ENCODE measurements at places on chromosomes 3 and 15.

DNA sequence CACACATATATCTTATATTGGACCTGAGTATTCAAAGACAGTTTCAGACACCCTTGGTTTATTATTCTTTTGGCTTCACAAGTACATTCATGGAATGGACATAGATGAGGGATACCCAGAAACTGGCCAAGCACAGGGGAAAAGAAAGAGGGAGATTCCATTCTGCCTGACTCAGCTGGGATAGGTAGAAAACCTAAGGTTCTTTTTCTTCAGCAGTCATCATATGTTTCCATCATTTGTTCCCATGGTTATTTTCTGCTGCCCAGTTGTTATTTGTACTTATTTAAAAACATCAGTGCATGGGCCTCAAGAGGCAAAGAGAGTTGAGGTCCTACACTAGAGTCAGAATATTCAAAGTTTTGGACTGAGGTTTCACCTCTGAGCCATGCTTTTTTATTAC lies 91.8 kb downstream of the FILIP1L start:
- DNase-seq: no peak

DNA sequence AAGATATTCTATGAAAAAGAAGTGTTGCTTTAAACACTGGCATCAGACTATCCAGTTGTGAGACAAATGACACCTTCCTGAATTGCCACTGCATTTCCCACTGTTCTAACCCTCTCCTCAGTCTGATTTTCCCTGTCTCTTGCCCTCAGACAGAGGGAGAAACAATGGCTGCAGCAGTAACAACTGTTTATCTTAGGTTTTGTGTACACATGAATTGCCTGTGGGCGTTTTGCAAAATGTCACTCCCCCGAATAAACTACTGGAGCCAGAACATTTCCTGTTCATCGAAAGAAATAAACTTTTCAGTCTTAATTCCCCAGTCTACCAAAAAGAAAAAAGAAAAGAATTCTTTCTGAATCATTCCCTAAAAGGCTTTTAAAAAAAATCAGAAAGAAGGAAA lies 155.1 kb downstream of the MAGI1 start:
- DNase-seq: no peak

DNA sequence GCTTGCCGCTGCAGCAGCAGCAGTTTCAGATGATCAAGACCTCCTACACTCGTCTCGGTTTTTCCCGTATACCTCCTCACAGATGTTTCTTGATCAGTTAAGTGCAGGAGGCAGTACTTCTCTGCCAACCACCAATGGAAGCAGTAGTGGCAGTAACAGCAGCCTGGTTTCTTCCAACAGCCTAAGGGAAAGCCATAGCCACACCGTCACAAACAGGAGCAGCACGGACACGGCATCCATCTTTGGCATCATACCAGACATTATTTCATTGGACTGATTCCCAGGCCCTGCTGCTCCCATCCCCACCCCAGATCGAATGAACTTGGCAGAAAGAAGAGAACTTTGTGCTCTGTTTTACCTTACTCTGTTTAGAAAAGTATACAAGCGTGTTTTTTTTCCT lies 17.6 kb downstream of the CALML4 start:
- no peak for DNase-seq

DNA sequence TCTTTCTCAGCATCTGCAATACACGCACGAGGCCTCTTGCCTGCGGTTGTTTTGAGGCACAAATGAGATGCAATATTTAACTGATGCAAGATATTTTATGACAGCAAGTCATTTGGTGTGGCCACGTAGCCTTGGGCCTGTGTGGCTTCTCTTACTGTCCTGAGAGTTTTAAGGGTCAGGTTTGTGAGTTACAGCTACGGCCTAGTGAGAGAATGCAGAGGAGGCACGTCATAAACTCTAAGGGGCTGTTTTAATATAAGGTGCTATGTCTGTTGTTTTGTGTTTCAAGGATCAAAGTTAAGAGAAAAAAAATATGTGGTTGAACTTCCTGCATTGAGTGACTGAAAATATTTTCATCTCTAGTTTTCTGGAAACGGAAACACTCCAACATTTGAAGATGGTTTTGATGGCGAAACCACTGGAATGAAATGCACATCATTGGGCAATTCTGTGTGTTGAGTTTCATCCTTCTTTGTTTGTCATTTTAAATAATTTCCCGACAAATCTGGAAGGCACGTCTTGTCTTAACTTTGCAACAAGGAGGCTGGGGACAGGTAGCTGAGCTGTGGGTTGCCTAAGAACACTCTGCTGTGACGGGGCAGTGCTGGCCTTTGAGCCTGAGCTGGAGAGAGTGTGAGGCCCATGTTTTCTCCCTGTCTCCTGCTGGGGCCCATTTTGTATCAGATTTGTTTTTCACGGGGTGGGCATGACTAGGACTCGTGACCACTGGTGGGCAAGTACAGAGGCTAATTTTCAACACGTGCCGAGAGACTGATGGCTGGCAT lies 5.1 kb downstream of the APBA2 start:
- no peak for DNase-seq

DNA sequence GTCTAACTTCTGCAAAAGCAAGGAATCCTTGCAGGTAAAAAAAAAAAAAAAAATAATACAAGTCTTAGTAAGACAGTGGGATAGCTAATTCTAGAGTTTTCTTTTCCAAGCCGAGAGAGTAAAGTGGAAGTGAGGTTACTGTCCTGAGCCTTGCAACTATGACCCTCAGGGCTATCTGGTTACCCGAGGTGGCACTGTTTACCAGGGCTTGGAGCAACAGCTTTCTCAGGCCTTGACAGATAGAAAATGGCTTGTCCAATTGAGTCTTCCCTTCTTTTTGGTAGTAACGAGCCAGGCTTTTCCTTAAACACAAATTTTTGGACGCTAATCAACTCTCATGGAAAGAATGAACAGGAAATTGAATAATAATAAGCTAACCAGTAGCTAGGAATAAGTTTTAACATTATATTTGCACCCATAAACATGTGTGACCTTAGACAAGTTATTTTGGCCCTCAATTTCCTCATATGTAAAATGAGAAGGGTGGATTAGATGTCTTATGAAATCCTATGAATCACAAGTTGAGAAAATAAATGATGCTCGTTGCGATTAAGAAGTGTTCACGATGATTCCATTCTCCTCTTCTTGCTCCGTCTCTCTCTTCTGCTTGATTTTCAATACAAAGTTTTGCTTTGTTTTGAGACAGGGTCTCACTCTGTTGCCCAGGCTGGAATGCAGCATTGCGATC lies 236.9 kb upstream of the KBTBD8 start:
- DNase-seq: no peak

- no peak for DNase-seq
Measured at GRCh38 chr15:69896606-69897005, 201.1 kb downstream of the TLE3 start.

GRCh38 chr15:76336254-76337058 lies at the start of gene ISL2:
Gene ISL2, plus strand, starts transcription at chr15:76336773. Its CDS starts 111 bp downstream, at chr15:76336884.
- DNase-seq: peak; percentile 83

DNA sequence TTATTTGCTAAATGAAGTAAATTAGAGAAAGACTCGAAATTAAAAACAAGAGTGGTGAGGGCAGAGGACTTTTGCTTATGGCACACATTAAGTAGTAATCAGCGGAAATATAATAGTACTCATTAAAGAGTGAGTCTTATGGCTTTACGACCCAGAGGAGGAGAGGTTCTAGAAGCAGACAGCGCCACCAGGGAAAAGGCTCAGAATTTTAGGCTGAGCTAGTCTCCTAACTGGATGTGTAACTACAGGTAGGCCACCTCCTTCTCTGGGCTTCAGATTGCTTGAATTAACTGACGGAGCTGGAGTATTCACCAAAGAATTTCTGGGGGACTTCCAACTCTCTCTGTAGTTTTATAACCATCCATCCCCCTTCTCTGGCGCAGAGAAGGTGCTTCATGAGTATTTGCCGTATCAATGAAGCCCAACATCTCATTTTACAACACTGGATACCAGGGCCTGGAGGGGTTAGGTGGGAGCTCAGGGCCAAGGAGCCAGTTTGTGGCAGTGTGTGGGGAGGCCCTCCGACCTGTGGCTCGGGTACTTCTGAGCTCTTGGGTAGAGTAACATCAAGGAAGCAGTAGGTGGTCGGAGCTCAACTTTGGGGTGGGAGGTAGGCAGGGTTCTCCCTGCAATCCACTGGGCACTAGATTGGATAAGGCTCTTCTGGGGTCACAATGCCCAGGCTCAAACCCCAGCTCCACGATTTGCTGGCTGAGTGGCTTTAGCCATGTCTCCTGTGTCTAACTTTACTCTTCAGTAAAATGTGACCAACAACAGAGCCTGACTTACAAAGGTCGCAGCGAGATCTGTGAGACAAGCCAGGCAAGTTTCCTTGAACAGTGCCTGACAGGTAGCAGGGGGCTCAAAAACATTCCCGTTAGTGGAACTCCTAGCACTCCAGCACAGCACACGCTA lies 1.1 kb downstream of the CHCHD4 start:
- no peak for DNase-seq

- no peak for DNase-seq
Measured at GRCh38 chr3:119147494-119147893, 1.5 kb downstream of the TEX55 start.

DNA sequence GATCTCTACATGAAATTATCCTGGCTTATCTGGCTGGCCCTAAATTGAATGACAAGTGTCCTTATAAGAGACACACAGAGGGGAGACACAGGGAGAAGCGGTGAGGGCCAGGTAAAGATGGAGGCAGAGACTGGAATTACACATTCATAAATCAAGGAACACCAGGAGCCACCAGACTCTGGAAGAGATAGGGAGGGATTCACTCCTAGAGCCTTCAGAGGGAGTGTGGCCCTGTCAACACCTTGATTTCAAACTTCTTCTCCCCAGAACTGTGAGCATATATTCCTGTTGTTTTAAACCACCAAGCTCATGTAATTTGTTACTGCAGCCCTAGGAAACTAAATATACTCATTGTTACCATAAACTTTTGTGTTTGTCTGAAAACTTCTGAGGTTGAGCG lies 193.7 kb downstream of the THRB start:
- DNase-seq: no peak

DNA sequence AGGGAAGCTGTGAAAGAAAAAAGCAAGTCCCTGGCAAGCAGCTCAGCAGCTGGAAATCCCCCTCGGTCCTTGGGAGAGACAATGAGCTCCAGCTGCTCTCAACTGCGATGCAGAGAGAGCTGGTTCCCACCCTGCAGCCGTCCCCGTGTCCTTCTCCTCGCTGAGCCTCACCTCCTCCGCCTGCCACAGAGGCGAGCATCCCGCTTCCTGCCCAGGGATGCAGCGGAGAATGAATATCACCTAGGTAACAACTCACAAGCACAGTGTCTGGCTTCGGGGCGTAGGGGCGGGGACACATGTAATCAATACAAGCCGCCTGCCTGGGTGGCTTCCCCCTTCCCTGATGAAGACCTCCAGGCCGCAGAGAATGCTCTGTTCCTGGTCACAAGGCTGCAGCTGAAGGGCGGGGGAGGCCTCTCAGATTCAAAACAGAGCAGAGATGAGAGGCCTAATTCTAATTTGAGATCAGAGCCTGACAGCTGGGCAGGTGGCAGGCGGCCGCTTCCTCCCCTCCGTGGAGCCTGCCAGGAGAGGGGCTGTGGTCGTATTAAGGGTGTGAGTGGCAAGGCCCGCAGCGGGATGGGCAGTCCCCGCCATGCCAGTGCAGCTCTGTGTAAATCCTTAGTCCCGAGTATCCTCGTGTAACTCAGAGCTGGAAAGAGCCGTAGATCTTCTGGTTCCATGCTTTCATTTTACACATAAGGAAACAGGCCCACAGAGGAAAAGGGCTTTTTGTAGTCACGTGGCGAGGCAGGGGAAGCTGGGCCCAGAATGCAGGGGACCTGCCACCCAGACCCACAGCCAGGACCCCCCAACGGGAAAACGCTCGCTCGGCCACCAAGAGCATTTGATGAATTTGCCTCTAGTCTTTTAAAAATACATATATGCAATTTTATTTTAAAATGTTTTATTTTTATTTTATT lies 24.3 kb downstream of the ZDHHC19 start:
- DNase-seq: no peak

DNA sequence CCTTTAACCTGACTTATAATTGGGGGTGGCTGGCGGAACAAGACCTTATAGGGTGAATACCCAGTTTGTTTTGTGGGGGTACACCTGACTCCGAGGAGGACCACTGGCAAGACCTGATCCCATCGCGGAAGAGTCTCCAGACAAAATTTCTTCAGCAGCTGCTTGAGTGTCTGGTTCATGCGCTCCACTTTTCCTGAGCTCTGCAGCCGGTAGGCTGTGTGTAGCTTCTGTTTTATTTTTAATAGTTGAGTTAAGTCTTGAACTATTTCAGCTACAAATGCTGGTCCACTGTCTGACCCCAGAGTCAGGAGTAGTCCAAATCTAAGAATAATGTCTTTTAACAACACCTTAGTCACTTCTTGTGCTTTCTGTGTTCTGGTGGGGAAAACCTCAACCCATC lies 21.2 kb upstream of the NOX5 start:
- DNase-seq: no peak

GRCh38 chr3:184241447-184242296 lies 7.1 kb downstream of the ALG3 start:
- DNase-seq: no peak

DNA sequence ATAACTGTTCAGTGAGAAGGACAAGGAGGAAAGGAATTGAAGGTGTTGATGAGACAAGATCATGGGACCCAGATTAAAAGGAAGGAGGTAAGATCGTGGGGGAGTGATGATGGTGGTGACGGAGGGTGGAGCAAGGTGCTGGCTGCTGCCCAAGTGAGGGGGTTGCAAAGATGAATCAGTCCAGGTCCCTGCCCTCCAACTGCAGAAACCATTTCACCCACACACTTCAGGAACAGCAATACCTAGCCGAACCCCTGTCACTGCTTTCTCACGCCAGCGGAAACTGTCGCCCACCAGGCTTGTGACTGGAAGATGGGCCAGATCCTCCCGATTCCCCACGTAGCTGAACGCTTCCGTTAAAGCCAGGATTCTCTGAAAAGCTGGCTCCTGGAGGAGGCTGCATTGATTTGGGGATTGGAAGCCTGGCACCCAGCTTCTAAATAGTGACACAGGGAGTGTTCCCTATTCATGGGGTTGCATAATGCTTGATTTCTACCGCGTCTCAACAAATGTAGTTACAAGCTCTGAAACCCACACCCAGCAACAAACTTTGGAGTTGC lies 3.2 kb upstream of the LSG1 start:
- no peak for DNase-seq

DNA sequence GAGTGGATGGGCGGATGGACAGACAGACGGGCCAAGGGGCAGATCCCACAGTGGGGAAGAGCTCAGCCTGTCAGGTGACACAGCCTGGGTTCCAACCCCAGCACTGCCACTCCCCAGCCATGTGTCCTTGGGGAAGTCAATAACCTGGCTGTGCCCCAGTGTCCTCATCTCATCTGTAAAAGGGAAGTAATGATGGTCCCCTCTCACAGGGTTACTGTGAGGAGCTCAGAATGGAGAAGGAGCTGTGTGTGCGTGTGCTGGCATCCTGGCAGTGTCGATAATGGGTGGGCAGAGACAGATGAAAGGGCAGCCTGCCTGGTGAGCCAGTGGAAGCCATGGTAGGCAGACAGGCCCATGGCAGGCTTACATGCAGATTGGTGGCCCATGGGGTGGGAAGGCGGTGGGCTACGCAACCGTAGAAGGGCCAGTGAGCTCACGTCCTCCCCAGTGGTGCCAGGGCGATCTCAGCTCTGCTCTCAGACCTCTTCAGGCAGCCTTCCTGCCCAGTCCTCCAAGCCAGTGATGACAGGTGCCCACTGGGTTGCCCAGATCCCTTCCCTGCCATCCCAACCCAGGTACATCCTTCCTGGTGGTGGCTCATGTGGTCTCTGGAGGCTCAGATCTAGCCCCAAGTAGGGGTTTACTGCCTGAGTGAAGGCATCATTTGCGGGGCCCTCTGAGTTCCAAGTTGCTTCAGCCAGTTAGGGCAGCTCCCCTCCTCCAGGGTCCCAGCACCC lies 2.3 kb upstream of the DNAJB8 start:
- no peak for DNase-seq
